ENCODE measurements at places on chromosomes 4 and X. TPM values are rescaled to one million over a fixed set of nuclear protein-coding genes. Genes with fewer than 3 reads are reported as not detected.

DNA sequence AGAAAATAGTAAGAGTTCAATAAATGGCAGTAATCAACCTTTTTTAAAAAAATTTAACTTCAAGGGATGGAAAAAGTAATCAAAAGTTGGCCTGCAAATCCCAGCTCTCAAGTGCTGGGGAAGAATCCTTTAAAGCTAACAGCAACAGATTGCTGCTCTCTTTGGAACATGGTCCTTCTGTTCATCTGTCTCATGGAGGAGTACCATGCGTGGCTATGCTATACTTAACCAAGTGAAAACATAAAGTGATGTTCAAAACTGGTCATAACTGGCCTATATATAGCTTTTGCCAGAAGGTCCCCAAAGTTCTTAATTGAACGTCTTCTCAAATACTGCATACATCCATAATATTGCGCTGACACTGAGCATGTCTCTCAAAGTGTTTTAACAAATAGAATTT, 154.4 kb downstream of the GABRB1 start:
- H3K27ac ChIP-seq = no peak overlapping the region
- DNase-seq = no peak
- H3K4me1 ChIP-seq = no peaks in the 10 kb centered on the region
- no peak overlapping the region for H3K4me3 ChIP-seq
- H3K27me3 ChIP-seq = no peaks in the 10 kb centered on the region

The TMEM31 gene
- total RNA-seq = not detected

DNA sequence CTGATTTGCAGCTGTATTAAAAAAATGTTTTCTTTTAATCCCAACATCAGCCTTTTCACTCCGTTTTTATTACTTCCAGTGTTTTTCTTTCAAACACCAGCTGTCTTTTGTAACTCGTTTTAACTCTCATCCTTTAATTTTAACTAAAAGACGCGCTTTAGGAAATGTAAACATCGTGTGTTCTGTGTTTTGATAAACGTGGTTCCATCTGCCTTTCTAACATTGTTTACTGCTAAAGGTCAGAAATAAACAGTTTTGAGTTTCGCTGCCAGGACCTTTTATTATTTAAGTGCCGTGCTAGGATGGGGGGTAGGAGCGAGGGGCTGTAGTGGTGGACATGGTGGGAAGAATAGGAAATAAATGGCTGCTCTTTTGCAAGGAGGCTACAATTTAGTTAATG, 1.5 kb downstream of the N4BP2 start:
- peak overlapping the region; percentile 86 for H3K4me3 ChIP-seq
- peak overlapping the region; percentile 95 for H3K27ac ChIP-seq
- no peaks in the 10 kb centered on the region for H3K4me1 ChIP-seq
- H3K36me3 ChIP-seq = no peaks in the 10 kb centered on the region
- DNase-seq = no peak

The AFP gene
- 0.83 TPM for total RNA-seq

DNA sequence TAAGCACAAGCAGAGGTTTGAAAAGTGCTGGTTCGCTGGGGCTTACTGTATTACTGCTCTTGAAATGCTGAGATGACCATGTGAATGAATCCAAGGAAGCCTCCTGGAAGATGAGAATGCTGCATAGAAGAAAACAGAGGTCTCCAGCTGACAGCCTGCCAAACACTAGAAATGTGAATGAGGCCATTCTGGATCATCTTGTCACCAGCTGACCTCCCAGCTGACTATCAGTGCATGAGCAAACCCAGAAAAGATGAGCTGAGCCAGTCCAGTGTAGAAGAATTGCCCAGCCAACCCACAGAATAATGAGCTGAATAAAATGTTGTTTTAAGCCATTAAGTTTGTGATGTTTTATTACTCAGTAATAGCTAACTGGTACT, 49.1 kb upstream of the DYNLT3 start:
- H3K4me3 ChIP-seq = no peak overlapping the region
- H3K27ac ChIP-seq = no peak overlapping the region
- DNase-seq = no peak
- H3K36me3 ChIP-seq = no peaks in the 10 kb centered on the region
- no peaks in the 10 kb centered on the region for H3K27me3 ChIP-seq

The CYBB gene
- total RNA-seq = under 0.01 TPM

The TCEAL6 gene
- not detected for total RNA-seq

DNA sequence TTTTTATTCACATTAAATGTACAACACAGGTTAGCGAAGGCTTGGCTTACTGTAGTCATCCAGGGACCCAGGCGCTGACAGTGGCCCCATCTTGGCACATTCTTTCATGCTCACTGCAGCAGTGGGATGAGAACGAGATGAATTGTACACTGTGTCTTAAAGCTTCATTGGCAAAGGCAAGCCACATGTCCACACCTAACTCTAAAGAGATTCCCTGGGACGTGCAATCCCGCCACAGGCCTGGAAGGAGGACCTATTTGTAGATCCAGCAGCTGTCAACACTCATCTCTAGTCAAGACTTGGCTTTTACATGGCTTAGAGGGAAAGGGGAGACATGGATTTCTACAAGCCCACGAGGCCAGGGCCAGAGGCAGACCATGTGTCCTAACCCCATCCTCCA, 16.1 kb upstream of the CXCR3 start:
- no peaks in the 10 kb centered on the region for H3K36me3 ChIP-seq
- DNase-seq = no peak
- H3K27ac ChIP-seq = no peak overlapping the region
- no peak overlapping the region for H3K4me3 ChIP-seq

- no peaks in the 10 kb centered on the region for H3K36me3 ChIP-seq
- no peaks in the 10 kb centered on the region for H3K27me3 ChIP-seq
- H3K4me1 ChIP-seq = peaks cover 3% of the 10 kb centered on the region
- DNase-seq = no peak
- no peak overlapping the region for H3K4me3 ChIP-seq
- H3K27ac ChIP-seq = no peak overlapping the region
Measured at GRCh38 chr4:177191586-177191985, 118.1 kb upstream of the NEIL3 start.

The XAGE2 gene
- total RNA-seq = not detected

DNA sequence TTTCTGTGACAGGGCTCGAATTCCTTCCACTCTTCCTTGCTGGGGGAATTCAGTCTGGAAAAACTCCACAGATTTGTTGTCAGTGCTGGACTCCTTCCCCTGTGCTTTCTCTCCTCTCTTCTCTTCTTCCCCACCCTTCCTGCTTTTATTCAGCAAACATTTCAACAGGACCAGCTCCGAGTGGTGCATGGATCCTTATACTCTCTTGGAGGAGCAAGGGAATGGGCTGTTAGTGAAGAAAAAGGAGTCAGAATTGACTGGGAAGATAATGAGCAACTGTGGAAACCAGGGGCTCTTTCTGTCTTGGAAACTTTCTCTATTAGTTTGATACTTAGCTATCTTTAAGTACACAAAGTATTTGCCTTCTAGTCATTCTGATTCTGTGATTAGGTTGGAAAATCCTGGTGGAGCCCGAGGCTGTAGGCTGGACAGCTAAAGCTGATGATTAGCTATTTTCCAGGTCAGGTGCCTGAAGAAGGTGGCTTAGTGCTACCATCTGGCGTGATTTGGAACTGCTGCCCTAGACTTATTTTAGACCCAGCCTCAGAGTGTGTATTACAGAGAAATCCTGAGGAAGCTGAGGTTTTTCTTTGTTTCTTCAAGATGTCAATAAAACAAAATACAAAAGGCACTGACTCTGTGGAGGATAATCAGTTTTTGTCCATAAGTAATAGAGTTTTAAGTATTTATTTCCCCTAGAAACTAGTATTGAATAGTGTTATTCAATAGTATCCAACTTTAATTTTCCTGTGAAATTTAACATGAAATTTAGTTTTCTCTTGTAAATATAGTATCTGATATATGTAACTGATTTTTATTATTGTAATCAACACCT, 38.4 kb downstream of the NAP1L5 start:
- DNase-seq = peak; percentile 71
- H3K4me3 ChIP-seq = no peak overlapping the region
- H3K27ac ChIP-seq = peak overlapping the region; percentile 31
- no peaks in the 10 kb centered on the region for H3K36me3 ChIP-seq
- H3K27me3 ChIP-seq = no peaks in the 10 kb centered on the region
- H3K4me1 ChIP-seq = peaks cover 28% of the 10 kb centered on the region

- H3K4me3 ChIP-seq = no peak overlapping the region
- H3K4me1 ChIP-seq = peaks cover 2% of the 10 kb centered on the region
- DNase-seq = peak; percentile 66
- H3K36me3 ChIP-seq = no peaks in the 10 kb centered on the region
- H3K27ac ChIP-seq = no peak overlapping the region
Measured at GRCh38 chrX:68083510-68083909, 349.8 kb downstream of the OPHN1 start.

The CT45A1 gene
- not detected for total RNA-seq

DNA sequence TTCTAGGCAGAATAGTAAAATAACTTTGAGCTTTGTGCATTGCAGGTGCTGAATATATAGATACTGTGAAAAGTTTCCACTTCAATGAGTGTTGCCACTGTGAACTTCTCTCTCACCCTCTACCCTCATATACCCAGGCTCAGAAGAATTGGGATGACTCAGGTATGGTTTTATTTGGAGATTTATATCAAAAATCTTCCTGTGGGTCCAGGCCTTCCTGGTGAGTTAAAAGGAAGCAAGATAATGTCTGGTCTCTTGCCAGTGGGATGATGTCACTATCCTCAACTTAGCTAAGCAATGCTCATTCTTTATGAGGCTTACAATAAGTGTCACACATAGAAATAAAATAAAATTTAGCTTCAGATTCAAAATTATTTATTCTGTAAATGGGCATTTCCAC, 153.3 kb upstream of the TENT5D start:
- H3K4me3 ChIP-seq = no peak overlapping the region
- no peak for DNase-seq
- no peaks in the 10 kb centered on the region for H3K27me3 ChIP-seq
- no peak overlapping the region for H3K27ac ChIP-seq
- no peaks in the 10 kb centered on the region for H3K36me3 ChIP-seq

The SHOX gene
- total RNA-seq = not detected

The CDKL5 gene
- total RNA-seq = 5.0 TPM

- DNase-seq = no peak
- no peaks in the 10 kb centered on the region for H3K27me3 ChIP-seq
- H3K27ac ChIP-seq = no peak overlapping the region
- H3K36me3 ChIP-seq = no peaks in the 10 kb centered on the region
- H3K4me3 ChIP-seq = peak overlapping the region; percentile 24
Measured at GRCh38 chr4:1684506-1685234, 557 bp upstream of the FAM53A start.

DNA sequence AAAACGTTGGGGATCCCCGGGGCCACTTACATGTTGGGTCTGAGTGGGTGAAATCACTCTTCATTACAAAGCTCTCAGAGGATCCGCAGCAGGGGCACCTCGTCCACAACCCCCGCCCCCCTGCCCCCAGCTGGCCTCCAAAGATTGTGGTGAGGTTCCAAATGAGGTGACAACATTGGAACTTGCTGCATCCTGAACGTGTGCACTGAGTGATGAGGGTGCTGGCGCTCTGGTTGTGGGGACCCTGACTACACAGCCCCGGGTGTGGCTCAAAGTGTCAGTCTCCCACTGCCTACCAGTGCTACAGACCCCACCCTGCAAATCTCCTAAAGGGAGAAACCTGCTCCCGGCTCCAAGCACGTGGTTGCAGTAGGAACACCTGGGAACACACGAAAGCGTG, 111.9 kb downstream of the PHKA2 start:
- H3K36me3 ChIP-seq = no peaks in the 10 kb centered on the region
- no peaks in the 10 kb centered on the region for H3K4me1 ChIP-seq
- H3K4me3 ChIP-seq = no peak overlapping the region
- DNase-seq = no peak

GRCh38 chr4:106343865-106344646, 24.5 kb downstream of the GIMD1 start:
- H3K27ac ChIP-seq = no peak overlapping the region
- no peak for DNase-seq
- peaks cover 2% of the 10 kb centered on the region for H3K4me1 ChIP-seq
- H3K36me3 ChIP-seq = no peaks in the 10 kb centered on the region

The ZNF182 gene
- 4.5 TPM for total RNA-seq

DNA sequence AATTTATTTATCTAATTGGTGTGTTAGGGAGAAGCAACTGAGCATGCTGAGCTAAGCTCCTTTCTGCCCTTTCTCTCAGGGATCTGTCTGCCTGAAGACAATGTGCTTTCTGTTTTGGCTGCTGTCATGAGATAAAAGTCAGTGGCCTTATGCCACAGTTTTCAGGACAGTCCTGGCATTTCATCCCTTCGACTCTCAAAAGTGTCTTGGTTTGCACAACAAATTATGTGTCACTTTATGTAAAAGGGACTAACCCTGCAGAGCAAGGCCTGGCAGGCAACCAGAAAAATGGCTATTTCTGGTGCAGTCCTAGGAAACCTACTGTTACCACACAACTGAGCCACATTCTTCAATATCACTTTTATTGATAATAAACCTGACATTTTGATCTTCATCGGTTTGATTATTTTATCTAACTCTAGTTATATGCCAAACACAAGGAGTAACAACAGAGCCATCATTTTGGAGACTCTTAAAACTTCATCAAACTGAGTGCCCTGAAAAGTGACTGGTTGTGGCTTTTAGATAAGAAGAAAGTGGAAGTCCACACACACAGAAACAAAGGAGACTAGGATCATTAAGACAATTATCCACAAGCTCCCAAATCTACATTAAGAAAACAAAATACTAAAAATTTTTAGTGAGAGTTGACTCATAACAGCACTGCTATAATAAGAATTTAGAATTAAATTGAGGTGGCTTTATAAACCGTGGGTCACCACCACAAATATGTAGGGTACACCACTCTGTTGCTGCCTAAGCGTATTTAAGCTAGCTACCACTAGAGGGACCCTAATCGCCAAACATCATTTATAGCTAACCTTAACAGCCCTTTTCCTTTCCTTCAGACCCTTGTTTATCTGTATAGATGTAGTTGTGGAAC, 95.9 kb upstream of the PTPN13 start:
- H3K27me3 ChIP-seq = no peaks in the 10 kb centered on the region
- H3K27ac ChIP-seq = no peak overlapping the region
- no peaks in the 10 kb centered on the region for H3K36me3 ChIP-seq
- peaks cover 7% of the 10 kb centered on the region for H3K4me1 ChIP-seq

DNA sequence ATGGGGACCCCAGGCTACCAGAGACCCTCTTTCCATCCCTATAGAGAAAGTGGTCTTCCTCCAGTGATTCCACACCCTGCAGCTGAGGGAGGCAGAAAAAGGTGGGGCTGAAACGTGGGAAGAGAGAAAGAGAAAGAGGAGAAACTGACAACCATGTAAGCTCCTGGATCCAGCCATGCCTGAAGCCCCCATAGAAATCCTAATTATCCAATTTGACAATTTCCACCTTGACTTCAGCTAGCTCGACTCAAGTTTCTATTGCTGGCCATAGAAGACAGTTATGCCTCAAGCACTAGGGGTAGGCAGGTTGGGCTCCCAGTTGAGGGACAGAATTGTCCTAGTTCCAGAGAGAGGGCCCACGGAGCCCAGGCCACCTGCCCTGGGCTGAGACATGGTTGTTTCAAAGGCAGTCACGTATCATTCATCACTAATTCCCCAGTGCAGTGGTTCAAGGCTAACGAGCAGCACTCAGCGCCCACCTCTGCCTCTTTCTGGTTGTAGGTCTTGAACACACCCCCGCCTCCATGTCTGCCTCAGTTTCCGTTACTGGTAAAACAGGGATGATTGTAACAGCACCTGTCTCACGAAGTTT, 39.8 kb upstream of the ASMTL start:
- H3K4me1 ChIP-seq = no peaks in the 10 kb centered on the region
- no peaks in the 10 kb centered on the region for H3K36me3 ChIP-seq
- H3K4me3 ChIP-seq = no peak overlapping the region
- no peaks in the 10 kb centered on the region for H3K27me3 ChIP-seq

The CT45A10 gene
- not detected for total RNA-seq

The GSPT2 gene
- 7.1 TPM for total RNA-seq

The OTUD6A gene
- not detected for total RNA-seq

Measured in fibroblast of lung (primary cell).